ENCODE measurements at places on chromosomes 16 and 17. TPM values are rescaled to one million over a fixed set of nuclear protein-coding genes. Genes with fewer than 3 reads are reported as not detected.

ELMO3 gene
- 7.1 TPM for total RNA-seq

ACSM2A gene
- 3.8 TPM for total RNA-seq

NPIPB8 gene
- total RNA-seq: 2.1 TPM

TPSG1 gene
- not detected for total RNA-seq

ARHGAP44 gene
- 0.21 TPM for total RNA-seq

CASKIN2 gene
- 2.3 TPM for total RNA-seq

GJD3 gene
- total RNA-seq: not detected

KRT27 gene
- not detected for total RNA-seq
